ENCODE measurements at places on chromosomes 3 and 15. TPM values are rescaled to one million over a fixed set of nuclear protein-coding genes. Genes with fewer than 3 reads are reported as not detected.

DNA sequence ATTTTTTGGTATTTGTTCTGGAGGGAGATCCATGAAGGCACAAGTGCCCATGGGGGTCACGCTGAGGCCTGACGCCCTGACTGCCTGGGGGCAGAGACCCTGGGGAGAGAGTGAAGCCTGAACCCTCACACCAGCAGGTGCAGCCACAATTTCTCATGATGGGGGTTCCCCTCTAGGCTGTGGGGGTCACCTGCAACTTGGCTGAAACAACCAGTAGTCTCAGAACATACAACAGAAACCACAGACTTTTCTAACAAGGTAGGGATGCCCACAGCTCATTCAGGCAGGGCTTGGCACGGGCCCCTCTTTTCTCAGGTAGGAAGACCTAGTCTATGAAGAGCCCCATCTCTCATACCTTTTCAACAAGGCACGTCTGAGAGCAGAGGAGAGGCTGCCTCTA, 245.1 kb downstream of the ADAMTS17 start:
- no peak for DNase-seq

The CYP11A1 gene
- not detected for total RNA-seq

The KIF15 gene
- total RNA-seq: 0.47 TPM

DNA sequence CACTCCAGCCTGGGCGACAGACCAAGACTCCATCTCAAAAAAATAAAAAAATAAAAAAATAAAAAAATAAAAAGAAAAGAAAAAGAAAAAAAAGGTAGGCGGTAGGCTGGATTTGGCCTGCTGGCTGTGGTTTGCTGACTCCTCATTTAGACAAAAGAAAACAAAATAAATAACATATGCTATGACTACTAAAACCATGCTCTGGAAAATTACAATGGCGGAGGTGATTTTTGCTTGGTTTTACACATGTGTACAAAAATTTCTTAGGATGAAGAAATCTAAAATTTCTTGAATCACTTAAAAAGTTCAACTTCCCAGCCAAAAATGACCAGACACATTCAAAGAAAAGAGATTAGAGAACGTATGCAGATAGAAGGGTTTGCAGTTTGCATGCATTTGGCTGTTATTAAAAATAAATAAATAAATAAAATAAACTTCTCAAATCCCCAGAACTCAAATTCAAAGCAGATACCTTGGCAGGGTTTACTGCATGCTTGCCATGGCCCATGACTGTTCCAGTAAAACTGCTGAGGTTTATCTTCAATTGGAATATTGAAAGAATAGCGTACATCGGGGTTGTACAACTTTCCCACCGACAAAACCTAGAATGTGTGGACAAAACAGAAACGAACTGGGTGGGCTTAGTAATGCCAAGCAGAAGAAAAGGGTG, 65.9 kb downstream of the ADAMTS9 start:
- no peak for DNase-seq

GRCh38 chr15:67462875-67463274, 58.1 kb upstream of the C15orf61 start:
- no peak for DNase-seq

The XIRP1 gene
- total RNA-seq: 142 TPM

DNA sequence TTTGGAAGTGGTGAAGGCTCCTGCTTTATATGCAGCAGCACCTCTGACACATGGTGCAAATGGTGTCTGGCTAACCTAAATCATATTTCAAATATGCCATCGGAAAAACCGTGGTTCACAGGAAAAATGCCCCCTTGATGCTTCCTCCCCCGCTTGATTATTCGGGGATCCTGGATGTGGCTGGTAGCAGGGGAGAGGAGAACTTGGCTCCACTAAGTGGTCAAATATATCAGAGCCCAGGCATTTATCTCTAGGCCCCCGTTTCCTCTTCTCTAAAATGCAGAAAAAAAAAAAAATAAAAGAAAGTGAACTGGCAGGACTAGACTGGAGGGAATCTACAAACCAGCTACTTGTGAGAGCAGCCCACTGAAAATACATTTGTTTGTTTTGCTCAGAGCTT, 18.2 kb upstream of the ATP2B2 start:
- DNase-seq: no peak

The CCNB2 gene
- 1.4 TPM for total RNA-seq

The GABRR3 gene
- not detected for total RNA-seq

DNA sequence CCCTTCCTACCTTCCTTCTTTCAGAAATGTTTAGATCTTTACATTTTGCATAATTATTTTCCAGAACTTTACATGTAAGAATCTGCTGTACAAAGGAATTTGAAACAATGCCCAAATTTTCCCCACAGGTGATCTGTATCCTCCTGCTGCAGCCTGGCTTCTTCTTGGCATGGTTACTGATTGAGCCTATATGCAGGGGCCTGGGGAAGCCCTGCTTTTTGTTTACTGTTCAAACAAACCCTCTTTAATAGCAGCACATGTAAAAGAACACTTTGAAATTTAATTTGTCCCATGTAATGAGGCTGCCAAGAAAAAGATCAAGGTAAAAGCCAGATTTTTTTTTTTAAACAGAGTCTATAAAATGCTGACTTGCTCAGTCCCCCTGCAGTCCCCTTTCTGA, 432.2 kb downstream of the TUSC7 start:
- DNase-seq: no peak

GRCh38 chr3:128707928-128708494, 18.0 kb upstream of the RAB7A start:
- DNase-seq: no peak

The FAM174B gene
- total RNA-seq: 16.4 TPM

The HYAL2 gene
- 81.0 TPM for total RNA-seq

DNA sequence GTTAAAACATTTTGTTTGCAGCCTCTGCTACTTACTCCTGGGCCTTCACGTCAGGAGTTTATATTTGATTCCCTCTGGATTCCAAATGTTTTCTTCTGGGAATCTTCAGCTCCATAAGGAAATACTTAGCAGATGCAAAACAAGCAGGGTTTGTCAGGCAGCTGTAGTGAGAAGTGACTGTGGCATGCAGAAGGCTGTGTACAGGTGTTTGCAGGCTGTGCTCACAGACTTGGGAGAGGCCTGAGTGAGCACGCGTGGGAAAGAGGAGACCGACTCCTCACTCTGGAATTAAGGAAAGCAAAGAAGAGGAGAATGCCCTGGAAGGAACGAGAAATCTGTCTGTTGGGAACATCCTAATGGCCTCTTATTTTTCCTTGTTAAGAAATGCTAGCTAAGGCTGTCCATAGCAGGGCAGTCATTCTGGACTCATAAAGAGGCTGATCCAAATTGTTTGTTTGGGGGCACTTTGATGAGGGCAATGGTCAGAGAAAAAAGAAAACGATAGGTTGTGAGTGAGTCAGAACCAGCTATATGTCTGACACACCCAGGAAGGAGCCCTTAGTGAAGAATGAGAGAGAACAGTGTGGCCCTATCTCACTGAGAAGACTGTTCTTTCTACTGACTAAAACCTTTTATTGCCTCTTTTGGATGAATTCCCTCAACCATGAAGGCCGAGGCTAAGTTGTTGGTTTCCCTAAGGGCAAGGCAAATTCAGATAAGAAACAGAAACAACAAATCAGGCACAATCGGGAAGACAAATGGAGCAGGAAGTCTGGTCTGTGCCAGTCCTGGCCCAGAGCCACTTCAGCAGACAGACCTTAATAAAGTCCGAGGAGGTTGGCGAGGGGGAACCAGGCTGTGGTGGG, 82.6 kb downstream of the TGFBR2 start:
- no peak for DNase-seq

DNA sequence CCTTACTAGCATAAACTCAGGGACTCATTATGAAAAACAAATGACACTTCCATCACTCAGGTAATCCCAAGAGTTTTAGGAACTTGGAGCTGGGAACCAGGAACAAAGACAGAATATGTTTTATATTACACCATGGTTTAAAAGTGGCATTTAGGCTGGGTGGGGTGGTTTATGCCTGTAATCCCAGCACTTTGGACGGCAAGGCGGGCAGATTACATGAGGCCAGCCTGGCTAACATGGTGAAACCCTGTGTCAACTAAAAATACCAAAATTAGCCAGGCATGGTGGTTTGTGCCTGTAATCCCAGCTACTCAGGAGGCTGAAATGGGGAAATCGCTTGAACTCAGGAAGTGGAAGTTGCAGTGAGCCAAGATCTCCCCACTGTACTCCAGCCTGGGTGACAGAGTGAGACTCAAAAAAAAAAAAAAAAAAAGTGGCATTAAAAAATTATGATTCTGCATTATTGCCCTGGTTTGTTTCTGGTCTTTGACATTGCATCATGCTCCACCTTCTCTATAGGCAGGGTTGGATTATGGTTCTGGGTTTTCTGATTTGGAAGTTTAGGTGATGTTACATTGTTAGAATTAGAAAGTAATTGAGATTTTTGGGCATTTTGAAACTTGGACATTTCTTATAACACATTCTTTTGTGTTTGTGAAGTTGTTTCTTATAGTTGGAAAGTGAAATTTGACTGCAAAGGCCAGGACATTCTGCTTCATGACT, 19.0 kb downstream of the SQOR start:
- DNase-seq: no peak

DNA sequence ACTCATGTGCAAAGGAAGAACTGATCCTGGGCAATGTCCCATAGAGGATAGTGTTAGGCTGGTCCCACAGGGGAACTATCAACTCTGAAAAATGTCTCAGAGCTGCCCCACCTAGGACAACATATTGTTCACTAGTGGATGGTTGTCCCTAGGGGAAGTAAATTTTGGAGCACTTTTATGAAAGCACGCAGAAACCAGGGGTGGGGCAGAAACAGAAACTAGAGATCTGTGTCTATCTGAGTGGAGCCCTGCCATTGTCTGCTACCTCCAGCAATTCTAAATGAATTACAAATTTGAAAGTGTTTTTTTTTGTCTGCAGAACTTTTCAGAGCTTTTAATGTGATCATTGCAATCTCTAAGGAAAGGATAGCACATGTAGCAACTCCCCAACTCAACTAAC, 357.1 kb upstream of the PROK2 start:
- no peak for DNase-seq

The FBXO40 gene
- total RNA-seq: 0.83 TPM

The BLM gene
- 2.0 TPM for total RNA-seq

The PLA2G4D gene
- total RNA-seq: not detected

The SLC9C1 gene
- not detected for total RNA-seq

The ADAMTSL3 gene
- 0.05 TPM for total RNA-seq

DNA sequence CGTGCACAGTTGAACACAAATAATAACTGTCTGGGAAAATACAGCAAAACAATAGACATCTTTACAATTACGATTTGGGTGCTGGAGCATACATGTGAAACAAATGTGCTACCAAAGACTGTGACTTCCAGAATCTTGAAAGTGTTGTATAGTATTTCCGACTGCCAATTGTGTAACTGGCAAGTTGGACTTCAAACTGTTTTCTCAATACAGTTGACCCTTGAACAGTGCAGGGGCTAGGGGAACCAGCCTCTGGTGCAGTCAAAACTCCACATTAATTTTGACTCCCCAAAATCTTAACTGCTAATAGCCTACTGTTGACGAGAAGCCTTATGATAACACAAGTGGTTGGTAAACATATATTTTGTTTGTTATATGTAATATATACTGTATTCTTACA, 904.2 kb downstream of the EPHA3 start:
- no peak for DNase-seq

The U2SURP gene
- 56.4 TPM for total RNA-seq

The IL20RB gene
- 0.83 TPM for total RNA-seq

GRCh38 chr3:161322781-161323568, 48.3 kb downstream of the SPTSSB start:
- DNase-seq: no peak

- DNase-seq: peak; percentile 46
Observed at GRCh38 chr15:66404532-66404931, 17.8 kb downstream of the MAP2K1 start.

DNA sequence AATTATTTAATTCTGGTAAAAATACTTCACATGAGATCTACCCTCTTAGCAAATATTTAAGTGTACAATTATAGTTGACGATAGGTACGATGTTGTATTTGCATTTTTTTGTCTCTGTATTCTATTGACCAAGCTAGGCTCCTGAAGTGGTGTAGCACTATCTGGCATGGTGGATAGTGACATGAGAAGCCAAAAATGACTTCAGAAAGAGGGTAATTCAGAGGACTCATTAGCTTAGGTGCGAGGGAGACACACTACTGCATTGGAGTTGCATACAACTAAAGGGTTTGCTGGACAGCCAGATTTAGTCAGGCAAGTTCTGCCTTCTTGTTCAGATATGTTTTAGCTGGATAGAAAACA, 50.6 kb downstream of the KBTBD8 start:
- DNase-seq: no peak

GRCh38 chr3:85533586-85533985, 574.8 kb downstream of the CADM2 start:
- DNase-seq: no peak

The NEK11 gene
- 6.1 TPM for total RNA-seq

DNA sequence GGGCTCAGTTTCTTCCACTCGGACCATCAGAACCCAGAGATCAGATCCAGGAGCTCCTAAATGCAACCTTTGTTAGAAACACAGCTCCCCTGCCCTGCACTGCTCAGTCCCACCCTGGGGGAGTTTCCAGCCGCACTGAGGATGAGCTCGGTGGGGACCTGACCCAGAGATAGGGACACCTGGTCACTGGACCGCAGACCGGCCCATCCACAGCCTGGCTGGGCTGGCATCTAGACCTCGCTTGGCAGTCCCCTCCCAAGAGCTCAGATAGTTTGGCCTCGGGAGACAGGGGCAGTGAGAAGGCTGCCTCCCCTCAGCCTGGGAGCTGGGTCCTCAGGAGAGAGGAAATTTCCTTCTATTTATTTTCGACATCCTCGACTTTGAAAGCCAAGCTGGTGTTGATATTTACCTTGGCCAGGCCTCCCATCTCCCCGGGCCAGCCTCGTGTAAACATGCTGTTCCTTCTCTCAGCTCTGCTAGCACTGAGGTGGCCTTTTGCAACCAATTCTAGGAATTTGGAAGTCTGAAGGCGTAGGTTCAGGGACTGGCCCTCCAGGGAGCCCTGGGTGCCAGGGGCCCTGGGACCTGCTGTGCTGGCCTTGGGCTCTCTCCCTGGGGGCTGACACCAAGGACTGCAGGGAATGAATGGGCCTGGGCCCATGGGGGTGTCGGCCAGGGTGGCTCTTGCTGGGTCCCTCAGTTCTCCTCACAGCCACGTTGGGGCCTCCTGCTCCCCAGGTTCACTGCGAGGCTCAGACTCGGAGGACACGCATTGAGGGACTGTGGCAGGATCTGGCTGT, 90.1 kb downstream of the VGLL4 start:
- DNase-seq: no peak

DNA sequence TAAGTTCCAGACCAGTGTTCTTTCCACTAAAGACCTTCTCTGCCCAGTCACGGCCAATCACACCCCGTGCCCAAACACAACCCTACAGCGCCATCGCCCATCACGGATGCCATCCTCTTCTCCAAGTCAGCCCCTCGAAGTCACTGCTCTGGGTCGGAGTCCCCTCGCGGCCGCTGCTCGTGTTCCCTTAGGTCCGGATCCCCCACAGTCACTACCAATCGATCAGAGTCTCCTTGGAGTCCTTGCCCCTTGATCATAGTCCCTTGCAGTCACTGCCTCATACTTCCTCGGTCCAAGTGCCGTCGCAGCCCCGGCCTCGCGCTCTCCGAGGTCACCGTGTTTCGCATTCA, 461 bp downstream of the PCYT1A start:
- DNase-seq: peak; percentile 45
